Esophagus muscularis mucosa (tissue), 4 donors: ENCODE measurements at places on chromosomes 5 and 9. TPM values are rescaled to one million over a fixed set of nuclear protein-coding genes. Genes with fewer than 3 reads are reported as not detected.
A peak's percentile ranks its signal among the peaks of the same experiment; 100 is the strongest.

ZNF300 gene
- total RNA-seq, result 1.7 TPM

GPX3 gene
- 3,724 TPM for total RNA-seq

RHOBTB3 gene
- 84.7 TPM for total RNA-seq

GPX8 gene
- 12.5 TPM for total RNA-seq

IFNA21 gene
- total RNA-seq, result not detected

RGS14 gene
- total RNA-seq, result 14.2 TPM

PKD2L2 gene
- not detected for total RNA-seq

IFNK gene
- total RNA-seq, result not detected

PCDHA4 gene
- total RNA-seq, result 1.1 TPM

DNA sequence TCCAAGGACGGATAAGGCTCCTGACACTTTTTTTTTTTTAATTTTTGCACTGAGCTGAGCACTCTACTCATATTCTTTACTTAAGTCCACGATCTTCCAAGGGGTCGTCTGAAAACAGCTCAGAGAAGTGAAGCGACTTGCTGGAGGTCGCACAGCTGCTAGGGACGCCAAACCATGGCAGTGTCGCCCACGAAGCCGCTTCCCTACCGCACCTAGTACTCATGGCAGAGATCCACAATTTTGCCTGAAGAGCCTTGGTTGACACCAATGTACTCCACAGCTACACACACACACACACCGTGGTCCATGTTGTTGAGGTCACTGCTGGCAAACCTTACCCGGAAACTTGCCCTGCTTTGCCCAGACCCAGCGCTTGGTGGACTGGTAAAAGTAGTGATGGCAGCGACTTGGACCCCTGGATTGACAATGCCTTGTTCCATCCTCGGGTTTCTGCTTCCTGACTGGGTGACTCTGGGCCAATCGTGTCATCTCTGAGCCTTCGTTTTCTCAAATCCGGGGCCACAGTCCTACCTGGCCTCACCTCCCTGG lies 521 bp upstream of the SLIT3 start:
- peak overlapping the region; percentile 87 for H3K4me3 ChIP-seq
- H3K36me3 ChIP-seq, result no peaks in the 10 kb centered on the region
- no peaks in the 10 kb centered on the region for H3K27me3 ChIP-seq
- H3K27ac ChIP-seq, result peak overlapping the region; percentile 88

DNA sequence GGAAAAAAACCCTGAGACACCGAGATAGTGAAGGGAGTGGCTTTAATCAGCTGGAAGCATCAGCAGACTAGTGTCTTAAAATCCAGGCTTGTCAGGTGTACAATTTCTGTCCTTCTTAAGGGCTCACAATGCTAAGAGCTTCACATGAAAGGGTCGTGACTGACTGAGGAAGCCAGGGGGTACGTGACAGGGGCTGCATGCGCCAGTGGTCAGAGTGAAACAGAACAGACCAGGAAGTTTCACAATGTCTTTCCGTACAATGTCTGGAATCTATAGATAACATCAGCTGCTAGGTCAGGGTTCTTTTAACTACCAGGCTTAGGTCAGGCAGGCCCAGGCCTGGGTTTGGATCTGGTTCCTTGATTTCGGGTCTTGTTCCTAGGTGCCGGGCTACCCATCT lies 253.0 kb downstream of the CDH10 start:
- DNase-seq, result no peak
- no peak overlapping the region for H3K4me3 ChIP-seq
- no peaks in the 10 kb centered on the region for H3K4me1 ChIP-seq
- H3K27me3 ChIP-seq, result no peaks in the 10 kb centered on the region
- no peaks in the 10 kb centered on the region for H3K36me3 ChIP-seq

GRCh38 chr9:97364769-97365490 lies 47.0 kb upstream of the TDRD7 start:
- peaks cover 54% of the 10 kb centered on the region for H3K36me3 ChIP-seq
- no peak for DNase-seq
- H3K4me3 ChIP-seq, result no peak overlapping the region
- H3K27ac ChIP-seq, result no peak overlapping the region
- H3K4me1 ChIP-seq, result no peaks in the 10 kb centered on the region

- no peak for DNase-seq
- no peak overlapping the region for H3K27ac ChIP-seq
- H3K27me3 ChIP-seq, result no peaks in the 10 kb centered on the region
Observed at GRCh38 chr9:136722969-136723356, 10.6 kb downstream of the DIPK1B start.

GRCh38 chr9:78187763-78188484 lies 48.0 kb upstream of the CEP78 start:
- no peak overlapping the region for H3K4me3 ChIP-seq
- no peak overlapping the region for H3K27ac ChIP-seq
- DNase-seq, result no peak
- H3K36me3 ChIP-seq, result no peaks in the 10 kb centered on the region
- H3K27me3 ChIP-seq, result no peaks in the 10 kb centered on the region
- no peaks in the 10 kb centered on the region for H3K4me1 ChIP-seq

GRCh38 chr5:141484310-141484640 lies 555 bp upstream of the PCDHGC4 start:
- H3K4me1 ChIP-seq, result peaks cover 87% of the 10 kb centered on the region
- H3K27ac ChIP-seq, result no peak overlapping the region
- H3K36me3 ChIP-seq, result peaks cover 14% of the 10 kb centered on the region
- H3K27me3 ChIP-seq, result no peaks in the 10 kb centered on the region
- no peak for DNase-seq
- peak overlapping the region; percentile 53 for H3K4me3 ChIP-seq

- no peak overlapping the region for H3K27ac ChIP-seq
- H3K27me3 ChIP-seq, result no peaks in the 10 kb centered on the region
- DNase-seq, result no peak
- H3K4me1 ChIP-seq, result no peaks in the 10 kb centered on the region
Observed at GRCh38 chr5:114857941-114858551, 311.7 kb downstream of the TRIM36 start.

DNA sequence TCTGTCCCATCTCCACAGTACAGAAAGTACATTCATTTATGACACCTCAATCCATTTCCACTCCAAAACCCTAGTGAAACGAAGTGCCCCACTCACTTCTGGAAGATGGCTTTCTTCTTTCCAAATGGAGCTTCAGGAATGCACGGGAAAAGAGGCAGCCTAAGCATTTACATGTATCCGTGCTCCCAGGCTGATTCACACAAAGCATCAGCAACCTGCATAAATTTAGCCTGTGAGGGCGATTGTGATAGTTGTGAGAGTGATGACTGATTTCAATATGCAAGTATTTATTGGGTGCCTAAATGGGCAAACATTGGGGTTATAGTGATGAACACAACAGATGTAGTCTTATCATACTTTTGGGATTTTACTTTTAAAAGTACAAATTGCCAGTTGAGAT lies 86.6 kb downstream of the PLPPR1 start:
- no peaks in the 10 kb centered on the region for H3K27me3 ChIP-seq
- H3K36me3 ChIP-seq, result no peaks in the 10 kb centered on the region
- H3K27ac ChIP-seq, result no peak overlapping the region
- H3K4me3 ChIP-seq, result no peak overlapping the region
- no peak for DNase-seq

- no peaks in the 10 kb centered on the region for H3K4me1 ChIP-seq
- no peaks in the 10 kb centered on the region for H3K27me3 ChIP-seq
- H3K36me3 ChIP-seq, result no peaks in the 10 kb centered on the region
- no peak for DNase-seq
- H3K4me3 ChIP-seq, result no peak overlapping the region
Observed at GRCh38 chr5:63774939-63775338, 187.3 kb downstream of the HTR1A start.

DNA sequence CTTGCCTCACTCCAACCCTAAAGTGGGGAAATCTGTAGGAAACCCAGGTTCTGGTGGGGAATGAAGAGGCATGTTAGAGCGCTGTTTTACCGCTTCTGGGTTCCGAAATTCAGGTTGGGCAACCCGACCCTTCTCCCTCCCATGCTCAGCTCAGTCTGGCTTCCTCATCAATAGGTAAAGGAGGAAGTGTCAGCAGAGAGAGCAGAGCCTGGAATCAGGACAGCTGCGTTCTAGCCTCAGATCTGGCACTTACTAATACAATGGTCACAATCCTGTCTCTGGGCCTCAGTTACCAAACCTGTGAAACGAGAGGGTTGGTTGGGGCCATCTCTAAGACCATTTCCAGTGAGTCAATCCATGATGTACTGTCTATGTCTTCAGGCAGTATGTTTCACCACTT lies 16.2 kb upstream of the TNIP1 start:
- H3K4me1 ChIP-seq, result peaks cover 49% of the 10 kb centered on the region
- no peak overlapping the region for H3K4me3 ChIP-seq
- no peaks in the 10 kb centered on the region for H3K27me3 ChIP-seq
- no peak for DNase-seq
- no peaks in the 10 kb centered on the region for H3K36me3 ChIP-seq
- H3K27ac ChIP-seq, result no peak overlapping the region

DNA sequence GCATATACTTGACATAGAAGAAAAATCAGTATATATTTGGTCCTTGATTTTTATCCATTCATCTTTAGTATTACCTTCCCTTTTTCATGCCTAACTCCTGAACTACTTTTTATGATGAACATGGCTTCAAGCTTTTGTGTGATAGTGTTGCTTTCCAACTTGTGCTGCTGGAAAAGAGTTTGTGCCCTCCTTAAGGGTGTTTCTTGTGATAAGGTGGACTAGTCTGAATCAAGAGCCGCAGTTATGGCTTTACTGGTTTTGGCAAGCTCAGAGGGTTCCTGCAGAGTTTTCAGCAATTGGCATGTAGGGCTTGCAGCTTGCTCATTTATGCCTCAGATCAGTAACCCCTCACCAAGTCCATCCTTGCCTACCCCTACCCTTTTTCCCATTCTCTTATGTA lies 20.5 kb downstream of the POLR3G start:
- no peak overlapping the region for H3K4me3 ChIP-seq
- no peak for DNase-seq
- no peaks in the 10 kb centered on the region for H3K27me3 ChIP-seq
- H3K36me3 ChIP-seq, result no peaks in the 10 kb centered on the region
- no peaks in the 10 kb centered on the region for H3K4me1 ChIP-seq

DNA sequence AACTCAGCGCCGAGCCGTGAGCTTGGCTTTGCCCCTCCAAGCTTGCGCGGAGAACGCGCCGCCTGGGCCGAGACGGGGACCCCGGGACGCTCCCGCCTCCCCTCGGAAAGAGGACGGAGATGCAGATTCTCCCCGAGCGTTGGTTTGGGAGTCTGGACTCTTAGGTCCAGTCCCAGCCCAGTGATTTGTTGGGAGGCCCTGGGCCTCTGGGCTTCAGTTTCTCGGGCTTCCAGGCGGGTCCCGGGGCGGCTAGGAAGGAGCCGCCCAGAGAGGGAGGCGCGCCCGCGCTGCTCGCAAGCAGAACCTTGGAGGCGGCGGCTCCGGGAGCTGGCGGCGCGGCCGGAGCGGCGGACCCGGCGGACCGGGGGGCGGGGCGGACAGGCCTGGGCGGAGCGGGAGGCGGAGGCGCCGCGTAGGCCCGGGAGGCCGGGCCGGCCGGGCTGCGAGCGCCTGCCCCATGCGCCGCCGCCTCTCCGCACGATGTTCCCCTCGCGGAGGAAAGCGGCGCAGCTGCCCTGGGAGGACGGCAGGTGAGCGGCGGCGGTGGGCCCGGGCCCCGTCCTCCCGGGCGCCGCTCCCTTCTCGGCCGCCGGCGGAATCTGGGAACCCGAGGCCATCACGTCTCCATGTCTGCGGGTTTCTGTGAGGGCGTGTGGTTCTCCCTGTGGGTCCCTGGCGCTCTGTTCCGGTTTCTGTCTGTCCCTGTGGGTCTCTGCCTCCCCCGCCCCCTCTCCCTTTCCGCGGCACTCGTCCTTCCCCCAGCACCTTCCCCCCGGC lies at the start of gene B4GALT7:
Gene B4GALT7, plus strand, starts transcription at position 402 of the 777 bp plus-strand sequence. Its CDS starts 79 bp downstream, at position 481.
- H3K36me3 ChIP-seq, result peaks cover 23% of the 10 kb centered on the region
- peak within 1 kb of the TSS; percentile 90 for H3K27ac ChIP-seq
- peak within 1 kb of the TSS; percentile 89 for H3K4me3 ChIP-seq

DNA sequence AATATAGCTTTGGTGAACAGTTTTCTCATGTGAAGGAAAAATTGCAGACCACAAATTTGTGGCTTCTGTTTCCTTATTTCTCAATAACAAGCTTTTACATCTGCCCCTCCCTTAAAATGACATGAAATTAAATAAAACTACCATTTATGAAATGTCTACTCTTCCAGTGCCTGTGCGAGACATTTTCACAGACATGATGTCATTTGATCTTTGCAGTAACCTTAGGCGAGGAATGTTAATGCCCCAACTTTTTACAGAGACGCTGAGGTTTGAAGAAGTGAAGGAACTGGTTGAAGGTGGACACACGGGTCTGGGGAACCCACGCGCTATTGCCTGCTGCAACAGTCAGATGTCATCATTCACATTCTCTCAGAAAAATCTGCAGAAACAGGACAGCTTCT lies 61.5 kb downstream of the OSTF1 start:
- H3K36me3 ChIP-seq, result peaks cover 19% of the 10 kb centered on the region
- no peak for DNase-seq
- H3K4me1 ChIP-seq, result no peaks in the 10 kb centered on the region
- no peak overlapping the region for H3K4me3 ChIP-seq
- no peak overlapping the region for H3K27ac ChIP-seq
